ENCODE measurements at places on chromosomes 12 and 14.
A peak's percentile ranks its signal among the peaks of the same experiment; 100 is the strongest.

- no peak for DNase-seq
These were observed 8.1 kb upstream of the ALDH1L2 start for GRCh38 chr12:105092336-105092735.

- no peak for DNase-seq
These were observed 4.4 kb upstream of the GALNT6 start for GRCh38 chr12:51395283-51396230.

GRCh38 chr12:95100264-95101190 is 27.1 kb upstream of the NR2C1 start:
- no peak for DNase-seq

- no peak for DNase-seq
These were observed 202.2 kb downstream of the TSPAN9 start for GRCh38 chr12:3279415-3279780.

DNA sequence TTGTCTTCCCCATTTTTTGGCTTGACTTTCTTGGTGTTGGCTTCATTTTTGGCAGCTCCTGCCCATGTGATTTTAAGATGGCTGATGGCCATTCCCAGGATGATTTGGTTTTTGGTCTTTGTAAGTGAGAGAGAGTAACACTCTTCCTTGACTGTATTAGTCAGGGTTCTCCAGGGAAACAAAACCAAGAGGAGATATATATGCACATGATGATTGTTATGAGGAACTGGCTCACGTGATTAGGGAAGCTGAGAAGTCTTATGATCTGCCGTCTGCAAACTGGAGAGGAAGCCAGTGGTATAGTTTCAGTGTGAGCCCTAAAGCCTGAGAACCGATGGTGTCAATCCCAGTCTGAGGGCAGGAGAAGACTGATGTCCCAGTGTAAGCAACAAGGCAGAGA is 146.6 kb downstream of the NRXN3 start:
- DNase-seq, result no peak

- DNase-seq, result no peak
These were observed 276.5 kb downstream of the FUT8 start for GRCh38 chr14:65689070-65689469.

GRCh38 chr14:71338153-71338552 is 430.9 kb downstream of the PCNX1 start:
- no peak for DNase-seq

- DNase-seq, result no peak
These were observed 73.6 kb downstream of the HECTD4 start for GRCh38 chr12:112308652-112309051.

DNA sequence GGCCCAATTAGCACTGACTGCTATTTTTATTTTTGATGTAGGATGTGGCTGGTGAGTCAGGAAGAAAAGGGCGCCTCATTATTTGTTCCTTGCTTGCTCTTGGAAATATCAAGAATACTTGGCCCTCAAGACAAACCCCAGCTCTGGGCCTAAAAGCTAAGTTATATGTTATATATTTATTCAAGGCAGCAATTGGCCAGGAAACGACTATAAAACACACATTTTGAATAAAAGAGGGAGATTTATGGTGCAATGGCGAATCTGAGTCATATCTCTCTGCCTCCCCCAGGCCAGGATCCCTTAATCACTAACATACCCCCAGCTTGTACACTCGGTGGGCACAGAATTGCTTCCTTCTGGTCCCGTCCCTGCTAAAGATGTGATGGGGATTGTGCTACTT is 63.3 kb downstream of the TBX5 start:
- no peak for DNase-seq

DNA sequence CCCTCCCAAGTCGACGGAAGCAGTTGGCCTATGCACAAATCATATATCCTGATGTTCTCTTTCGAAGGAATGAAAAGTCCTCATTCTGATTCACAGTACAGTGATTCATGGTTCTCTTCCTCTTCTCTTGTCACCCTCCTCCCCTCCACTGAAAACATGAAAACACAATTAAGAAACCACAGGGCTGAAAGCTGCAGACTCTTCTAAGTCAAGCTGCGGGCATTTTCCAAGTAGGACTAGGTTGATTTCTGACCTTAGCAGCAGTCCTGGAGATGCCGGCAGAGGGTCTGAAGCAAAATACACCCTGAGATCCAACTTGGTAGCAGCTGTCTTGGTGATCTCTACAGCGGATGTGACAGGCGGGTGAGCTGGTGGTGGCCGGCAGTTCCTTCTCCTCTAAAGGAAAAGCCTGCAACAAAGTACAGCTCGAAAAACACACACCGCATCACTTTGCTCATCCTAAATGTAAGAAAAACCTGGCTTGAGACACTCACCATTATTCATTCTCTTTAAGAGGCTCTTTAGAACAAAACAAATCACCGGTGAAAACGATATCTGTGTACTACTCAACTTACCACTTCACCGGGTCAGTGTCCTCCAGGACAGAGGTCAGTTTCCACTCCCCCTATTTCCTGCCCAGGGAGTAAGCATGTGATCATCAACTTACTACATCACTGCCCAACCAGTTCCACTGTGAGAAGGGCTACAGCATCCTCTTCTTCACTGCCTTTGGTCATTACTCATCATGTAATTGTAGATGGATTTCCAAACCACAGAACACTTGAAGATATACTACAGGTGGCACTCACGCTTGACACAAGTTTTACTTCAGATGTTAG is 6.0 kb downstream of the TMCC3 start:
- no peak for DNase-seq

GRCh38 chr12:2733493-2734355 is 61.0 kb upstream of the FKBP4 start:
- peak; percentile 84 for DNase-seq

- DNase-seq, result no peak
These were observed 58.7 kb upstream of the SOX5 start for GRCh38 chr12:24008166-24008565.

- no peak for DNase-seq
These were observed 129.7 kb downstream of the PAX9 start for GRCh38 chr14:36791402-36791801.

GRCh38 chr12:75820848-75821578 is 210.6 kb downstream of the PHLDA1 start:
- DNase-seq, result no peak

DNA sequence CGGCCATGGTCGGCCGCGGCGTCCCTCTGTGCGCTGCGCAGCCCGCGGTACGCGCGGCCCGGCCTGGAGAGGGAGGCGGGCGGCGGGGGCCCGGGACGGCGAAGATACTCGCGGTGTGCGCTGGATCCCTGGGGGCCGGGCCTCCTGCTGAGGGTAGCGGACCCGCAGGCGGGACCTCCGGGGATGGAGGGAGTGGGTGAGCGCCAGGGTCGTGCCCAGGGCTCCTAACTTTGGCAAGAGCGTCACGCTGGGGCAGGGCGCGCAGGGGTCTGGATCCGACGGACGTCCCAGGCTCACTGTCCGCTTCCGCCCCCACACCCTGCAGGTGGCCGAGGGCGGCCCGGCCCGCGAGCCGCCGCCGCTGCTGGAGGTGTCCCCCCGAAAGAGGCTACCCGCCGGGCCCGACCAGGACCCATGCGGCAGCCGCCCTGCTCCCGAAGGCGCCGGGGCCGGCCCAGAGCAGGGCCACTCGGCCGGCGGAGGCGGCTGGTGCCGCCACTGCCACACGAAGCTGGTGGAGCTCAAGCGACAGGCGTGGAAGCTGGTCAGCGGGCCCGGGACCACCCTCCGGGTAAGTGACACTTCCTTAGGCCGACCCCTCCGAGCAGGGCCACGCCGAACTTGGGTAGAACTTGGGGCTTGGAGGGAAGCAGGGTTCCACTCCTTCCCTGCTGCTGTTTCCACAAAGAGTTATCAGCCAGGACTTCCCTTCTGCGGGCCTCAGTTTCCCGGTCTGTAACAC is 502 bp downstream of the KIF26A start:
- no peak for DNase-seq

GRCh38 chr14:100754020-100754419 is 27.3 kb downstream of the DLK1 start:
- DNase-seq, result peak; percentile 19

- no peak for DNase-seq
These were observed 287.6 kb upstream of the E2F7 start for GRCh38 chr12:77352946-77353345.
